Activated effector memory CD4-positive, alpha-beta T cell treated with Interleukin-2 at 50 U/mL for 16 hours (primary cell): ENCODE measurements at places on chromosomes 5 and 9.

GRCh38 chr5:14219800-14220512, 76.8 kb downstream of the TRIO start:
- DNase-seq, result no peak

DNA sequence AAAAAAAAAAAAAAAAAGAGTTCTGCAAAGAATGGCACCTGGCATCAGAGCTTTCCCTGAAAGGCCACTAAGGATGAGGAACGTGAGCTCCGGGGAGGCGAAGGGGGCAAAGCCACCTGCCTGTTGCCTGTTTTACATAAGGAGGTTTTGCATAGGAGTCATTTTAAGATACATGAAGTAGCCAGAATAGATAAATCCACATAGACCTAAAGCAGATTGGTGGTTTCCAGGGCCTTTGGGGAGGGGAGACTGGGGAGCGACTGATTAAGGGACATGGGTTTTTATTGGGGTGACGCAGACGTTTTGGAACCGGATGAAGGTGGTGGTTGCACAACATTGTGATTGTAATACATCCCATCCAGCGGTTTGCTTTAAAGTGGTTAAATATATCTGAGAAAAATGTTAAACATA, 7.1 kb downstream of the NEK6 start:
- DNase-seq, result no peak

GRCh38 chr5:91283326-91283725, 99.8 kb downstream of the ARRDC3 start:
- DNase-seq, result no peak

- DNase-seq, result no peak
Observed at GRCh38 chr5:136028090-136028489, 698 bp upstream of the TGFBI start.

DNA sequence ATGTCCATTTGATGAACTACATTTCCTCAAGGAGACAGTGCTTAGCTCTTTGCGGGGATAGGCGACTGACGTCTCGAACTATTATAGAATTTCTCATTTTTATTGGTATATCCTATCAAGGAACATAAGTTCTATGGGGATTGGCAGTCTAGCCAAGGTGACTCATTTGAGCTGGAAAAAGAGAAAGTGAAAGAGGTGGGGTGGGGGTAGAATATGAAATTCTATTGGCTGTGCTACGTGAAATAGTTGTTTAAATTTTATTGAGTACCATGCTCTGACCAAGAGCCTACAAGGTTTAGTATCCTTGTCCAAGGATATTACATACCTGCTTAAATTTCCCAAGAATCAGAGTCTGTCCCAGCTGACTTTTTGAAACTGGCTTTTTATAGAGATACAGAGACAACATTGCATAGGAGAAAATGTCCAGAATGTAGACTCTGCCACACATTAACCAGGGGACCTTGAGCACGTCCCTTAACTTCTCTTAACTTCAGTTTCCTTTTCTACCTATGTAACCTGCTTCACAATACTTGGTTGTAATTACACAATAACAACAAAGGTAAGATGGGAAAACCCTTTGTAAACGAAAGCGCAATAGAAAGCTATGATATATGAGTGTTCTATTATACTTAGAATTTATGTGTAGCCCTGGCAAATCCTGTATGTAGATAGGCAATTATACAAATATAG, 226.4 kb upstream of the WWC1 start:
- DNase-seq, result no peak

DNA sequence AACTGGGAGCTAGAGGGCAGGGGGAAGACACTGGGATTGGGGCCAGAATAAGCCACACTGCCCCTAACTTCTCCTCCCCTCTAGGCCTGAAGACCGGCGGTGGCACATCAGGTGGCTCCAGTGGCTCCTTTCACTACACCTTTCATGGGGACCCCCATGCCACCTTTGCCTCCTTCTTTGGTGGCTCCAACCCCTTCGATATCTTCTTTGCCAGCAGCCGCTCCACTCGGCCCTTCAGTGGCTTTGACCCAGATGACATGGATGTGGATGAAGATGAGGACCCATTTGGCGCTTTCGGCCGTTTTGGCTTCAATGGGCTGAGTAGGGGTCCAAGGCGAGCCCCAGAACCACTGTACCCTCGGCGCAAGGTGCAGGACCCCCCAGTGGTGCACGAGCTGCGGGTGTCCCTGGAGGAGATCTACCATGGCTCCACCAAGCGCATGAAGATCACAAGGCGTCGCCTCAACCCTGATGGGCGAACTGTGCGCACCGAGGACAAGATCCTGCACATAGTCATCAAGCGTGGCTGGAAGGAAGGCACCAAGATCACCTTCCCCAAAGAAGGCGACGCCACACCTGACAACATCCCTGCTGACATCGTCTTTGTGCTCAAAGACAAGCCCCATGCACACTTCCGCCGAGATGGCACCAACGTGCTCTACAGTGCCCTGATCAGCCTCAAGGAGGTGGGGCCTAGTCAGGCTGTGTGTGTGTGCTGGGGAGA, 6.8 kb downstream of the DNAJB5 start:
- DNase-seq, result no peak

DNA sequence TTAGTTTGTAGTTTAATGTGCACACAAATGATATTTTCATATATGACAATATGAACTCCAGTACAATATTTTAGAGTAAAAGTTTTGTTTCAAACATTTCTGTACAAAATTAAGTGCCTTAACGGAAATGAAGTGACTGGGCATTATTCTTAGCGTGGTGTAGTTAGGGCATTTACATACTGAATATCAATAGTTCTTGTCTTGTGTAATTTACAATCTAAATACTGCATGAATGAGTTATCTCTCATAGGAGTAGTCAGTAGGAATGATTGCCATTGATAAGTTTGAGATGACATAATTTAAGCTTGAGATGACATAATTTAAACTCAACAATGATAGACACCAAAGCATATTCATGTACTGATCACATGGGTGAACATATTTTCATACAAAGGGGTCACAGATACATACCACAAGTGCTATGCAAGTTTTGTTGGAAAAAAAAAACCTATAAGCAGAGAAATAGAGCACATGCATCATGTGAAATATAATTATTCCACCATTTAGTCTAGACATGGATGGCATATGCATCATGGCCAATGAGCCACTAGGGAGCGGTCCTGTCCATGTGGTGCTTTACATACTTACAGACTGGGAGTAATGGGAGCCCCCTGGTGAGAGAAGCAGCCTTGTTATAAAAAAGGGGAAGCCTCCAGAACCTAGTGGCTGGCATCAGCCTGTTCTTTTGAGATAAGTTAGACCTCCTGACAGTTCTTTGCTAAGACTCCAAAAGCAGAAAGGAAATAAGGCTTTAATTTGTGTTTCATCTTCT, 1523.9 kb downstream of the MAT2B start:
- no peak for DNase-seq

DNA sequence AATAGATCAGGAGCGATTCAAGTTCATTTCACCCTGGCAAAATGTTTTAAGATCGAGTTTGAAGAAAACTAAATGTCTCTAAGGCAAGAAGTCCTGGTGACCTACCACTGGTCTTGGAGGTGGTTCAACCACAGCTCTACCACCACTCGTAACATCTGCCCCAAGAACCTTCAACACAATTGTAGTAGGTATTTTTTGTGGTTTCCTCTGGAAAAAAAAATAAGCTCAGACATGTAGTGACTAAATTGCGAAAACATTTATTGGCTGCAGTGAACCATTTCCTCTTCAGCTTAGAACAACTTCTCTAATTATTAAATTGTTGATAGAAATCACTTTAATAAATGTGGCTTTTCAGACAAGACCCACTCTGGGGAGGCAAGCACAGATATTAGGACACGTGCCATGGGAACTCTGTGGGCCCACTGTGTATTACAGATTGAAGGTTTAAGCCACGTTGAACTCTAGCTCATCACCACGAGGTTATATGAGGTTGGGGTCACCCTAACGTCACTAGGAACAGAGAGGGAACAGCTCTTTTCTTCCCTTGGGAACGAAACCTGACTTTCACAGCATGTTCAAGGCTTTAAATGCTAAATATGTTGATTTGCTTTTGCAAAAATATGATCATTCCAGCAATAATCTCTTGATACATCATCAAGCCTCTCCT, 142.9 kb downstream of the HSD17B3 start:
- DNase-seq, result no peak
